ENCODE measurements at places on chromosomes 4 and X.
A peak's percentile ranks its signal among the peaks of the same experiment; 100 is the strongest.

DNA sequence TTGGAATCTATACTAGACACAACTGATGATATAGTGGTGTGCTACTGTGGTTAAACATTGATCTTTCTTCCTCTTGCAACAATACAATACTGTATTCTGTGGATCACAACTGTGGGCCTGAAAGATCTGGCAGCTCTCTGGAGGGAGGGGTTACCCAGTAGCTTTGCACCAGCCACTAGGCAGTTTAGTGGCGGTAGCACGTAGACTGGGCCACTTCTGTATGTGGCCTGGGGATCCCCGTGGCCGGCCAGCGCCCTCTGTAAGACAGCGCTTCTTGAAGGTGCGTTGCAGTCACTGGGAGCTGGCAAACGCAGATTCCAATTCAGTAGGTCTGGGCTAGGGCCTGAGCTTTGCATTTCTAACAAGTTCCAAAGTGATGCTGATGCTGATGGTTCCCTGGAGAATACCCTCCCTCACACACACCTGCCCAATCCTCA is 168.6 kb downstream of the MGST2 start:
- no peak for DNase-seq

GRCh38 chrX:72262077-72262476 is 15.0 kb downstream of the RPS4X start:
- DNase-seq, result no peak

- no peak for DNase-seq
Measured at GRCh38 chr4:158176776-158177175, 4.0 kb upstream of the GASK1B start.

DNA sequence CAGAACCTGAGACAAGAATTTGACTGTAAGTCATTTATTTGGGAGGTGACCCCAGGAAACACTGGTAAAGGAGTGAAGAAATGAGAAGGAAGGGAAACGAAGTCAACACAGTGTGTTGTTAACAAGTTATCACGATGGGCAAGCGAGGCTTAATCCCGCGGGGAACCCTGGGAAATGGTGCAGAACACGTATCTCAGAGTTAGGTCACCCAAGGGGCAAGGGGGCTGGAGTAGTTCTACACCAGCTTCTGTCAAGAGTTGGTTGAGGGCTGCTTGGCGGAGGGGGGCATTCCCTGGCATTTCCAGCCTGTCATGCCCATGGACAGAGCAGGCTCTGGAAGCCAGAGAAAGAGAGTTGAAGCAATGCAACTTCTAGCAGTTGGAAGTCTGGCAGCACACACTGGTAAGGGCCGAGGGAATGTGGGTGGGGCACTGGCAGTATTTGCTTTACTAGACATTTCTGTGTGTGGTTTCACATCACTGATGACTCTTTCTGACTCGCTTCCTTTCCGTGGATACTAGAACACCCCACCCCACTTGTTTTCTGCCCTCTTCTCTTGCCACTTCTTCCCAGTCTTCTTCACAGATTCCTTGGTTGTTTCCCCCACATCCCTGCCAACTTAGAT is 52.2 kb upstream of the ADGRG2 start:
- no peak for DNase-seq

DNA sequence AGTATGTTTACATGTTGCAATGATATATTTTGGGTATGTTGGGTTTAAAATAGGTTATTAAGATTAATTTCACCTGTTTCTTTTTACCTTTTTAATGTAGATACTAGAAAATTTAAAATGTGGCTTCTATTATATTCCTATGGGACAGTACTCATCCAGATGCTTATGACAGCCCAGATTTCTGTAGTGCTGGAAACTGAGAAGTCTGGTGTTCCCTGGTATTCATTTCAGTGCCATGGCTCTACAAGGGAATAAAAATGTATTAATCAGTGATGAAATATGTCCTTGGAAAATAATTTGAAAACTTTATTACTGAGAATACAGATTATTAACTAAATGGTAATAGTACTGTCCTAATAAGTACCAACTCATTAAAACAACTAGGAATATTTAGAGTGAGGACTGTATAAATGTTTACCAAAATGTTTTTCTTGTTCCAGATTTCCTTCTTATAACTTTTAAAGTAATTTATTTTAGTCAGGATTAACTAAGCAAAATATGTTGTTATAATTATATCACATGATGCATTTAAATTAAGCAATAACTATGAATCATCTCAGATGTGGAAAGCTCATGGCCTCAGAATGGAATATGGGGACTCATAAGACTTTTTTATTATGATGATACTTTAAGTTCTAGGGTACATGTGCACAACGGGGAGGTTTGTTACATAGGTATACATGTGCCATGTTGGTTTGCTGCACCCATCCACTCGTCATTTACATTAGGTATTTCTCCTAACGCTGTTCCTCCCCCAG is 25.3 kb downstream of the ARHGAP24 start:
- no peak for DNase-seq

- DNase-seq, result no peak
Measured at GRCh38 chrX:79117078-79117477, 27.4 kb upstream of the GPR174 start.

DNA sequence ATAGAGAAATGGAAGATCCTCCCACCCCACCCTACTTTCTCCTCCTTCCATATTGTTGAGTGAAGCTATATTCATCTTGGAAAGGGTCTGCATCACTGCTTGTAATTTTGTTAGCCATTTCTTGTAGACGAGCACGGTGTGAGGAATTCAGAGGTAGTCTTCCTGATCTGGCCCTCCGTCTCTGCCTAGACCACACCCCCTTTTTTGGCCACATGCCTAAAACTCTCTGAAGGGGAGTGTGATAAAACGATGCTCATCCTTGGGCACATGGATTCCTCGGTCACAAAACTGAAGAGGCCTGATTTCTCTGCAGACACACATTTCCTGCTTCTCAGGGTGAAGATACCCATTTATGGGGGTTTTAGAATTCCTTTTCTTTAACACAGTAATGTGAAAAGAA is 182.8 kb downstream of the LARP7 start:
- no peak for DNase-seq

- peak; percentile 86 for DNase-seq
Measured at GRCh38 chr4:182806259-182807252, 110.6 kb downstream of the DCTD start.

DNA sequence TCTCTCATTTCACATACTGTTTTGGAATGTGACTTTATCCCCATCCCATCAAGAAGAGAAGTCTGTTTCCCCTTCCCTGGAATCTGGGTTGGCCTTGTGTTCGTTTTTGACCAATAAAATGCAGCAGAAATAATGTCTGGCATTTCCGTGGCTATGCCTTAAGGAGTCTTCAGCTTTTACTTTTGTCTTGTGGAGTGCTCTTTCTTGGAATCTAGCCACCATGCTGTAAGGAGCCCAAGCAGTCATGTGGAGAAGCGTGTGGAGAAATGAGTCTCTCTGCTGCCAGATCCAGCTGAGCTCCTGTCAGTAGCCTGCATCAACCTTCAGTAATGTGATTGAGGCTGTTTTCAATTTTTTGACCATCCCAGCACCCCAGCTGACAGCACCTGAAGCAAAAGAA is 84.4 kb upstream of the ARMCX2 start:
- no peak for DNase-seq

DNA sequence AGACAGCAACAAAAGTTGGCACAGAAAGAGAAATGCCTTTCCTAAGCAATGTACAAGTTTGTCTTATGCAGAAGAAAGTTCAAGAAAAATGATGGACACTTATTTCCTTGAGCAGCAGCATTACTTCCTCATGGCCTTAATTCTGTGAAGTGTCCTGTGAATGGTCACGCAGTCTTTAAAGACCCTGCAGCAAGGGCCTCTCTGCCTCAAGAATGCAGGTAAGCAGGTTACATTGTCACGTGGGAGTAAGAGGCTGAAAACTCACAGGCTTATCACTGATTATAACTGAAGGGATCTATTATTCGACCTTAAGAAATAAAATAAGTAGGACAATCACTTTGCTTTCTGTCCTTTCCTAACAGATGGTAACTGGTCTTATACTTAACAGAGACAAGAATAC is 109.1 kb downstream of the ATP8A1 start:
- DNase-seq, result no peak

DNA sequence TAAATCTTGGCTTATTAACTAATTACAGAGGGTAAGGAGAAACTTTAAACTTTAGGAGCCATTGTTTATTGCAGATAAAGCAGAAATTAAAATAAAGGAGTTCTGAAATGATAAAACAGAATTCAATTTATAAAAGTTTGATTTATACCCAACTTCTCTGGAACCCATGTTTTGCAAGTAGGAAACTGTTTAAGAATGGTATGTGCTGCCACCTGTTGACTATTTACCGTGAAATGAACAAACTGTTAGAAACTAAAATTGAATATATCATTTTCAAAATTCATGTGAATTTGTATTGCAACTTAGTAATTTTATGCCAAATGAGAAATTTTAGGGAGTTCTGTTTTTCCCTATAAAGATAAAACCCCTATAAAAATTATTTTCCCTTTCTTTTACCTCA is 11.0 kb upstream of the TBC1D8B start:
- no peak for DNase-seq

DNA sequence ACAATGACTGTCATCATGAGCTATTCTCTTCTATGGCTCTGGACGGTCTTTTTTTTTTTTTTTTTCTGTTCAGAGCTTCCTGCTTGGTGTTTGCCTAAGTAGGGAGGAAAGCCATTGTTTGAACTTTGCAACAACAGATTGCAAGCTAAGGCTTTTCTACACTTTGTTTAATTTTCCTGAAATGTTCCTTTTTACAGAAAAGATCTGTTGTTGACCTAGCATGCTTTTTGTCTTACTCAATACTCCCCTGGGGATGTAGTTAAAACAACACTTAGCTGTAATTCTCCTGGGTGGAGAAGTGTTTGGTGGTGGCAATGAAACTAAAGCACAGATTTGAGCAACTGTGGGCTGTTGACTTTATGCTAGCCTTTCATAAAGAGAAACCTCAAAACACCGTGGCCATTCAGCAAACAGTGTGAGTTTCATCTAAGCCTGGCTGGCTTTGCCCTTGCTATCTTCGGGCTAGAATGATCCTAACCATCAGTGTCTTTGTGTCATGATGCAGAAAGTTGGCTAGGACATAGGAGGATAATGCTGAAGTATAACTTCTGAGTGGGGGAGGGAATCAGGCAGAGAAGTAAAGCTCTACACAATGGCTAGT is 110.5 kb downstream of the ANXA3 start:
- DNase-seq, result no peak

DNA sequence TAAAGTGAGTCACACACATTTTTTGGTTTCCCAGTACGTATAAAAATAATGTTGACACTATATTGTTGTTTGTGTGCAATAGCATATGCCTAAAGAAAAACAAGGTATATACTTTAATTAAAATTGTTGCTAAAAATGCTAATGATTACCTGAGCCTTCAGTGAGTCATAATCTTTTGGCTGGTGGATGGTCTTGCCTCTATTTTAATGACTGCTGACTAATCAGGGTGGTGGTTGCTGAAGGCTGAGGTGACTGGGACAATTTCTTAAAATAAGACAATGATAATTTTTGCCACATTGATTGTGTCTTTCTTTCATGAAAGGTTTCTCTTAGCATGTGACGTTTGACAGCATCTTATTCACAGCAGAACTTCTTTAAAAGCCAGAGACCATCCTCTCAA is 21.0 kb upstream of the ANXA10 start:
- no peak for DNase-seq

DNA sequence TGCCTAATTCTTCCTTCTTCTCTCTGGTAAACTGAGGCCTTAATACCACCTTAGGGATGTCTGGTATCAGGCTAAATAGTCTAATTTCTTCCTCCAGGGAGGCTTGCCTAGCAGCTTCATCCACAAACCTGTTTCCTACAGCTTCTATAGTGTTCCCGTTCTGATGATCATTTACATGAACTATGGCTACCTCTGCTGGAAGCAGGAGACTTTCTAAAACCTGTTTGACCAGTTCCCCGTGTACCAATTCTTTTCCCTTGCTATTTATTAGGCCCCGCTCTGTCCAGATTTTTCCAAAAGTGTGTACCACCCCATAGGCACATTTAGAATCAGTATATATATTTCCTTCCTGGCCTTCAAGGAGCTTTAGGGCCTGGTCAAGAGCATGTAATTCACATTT is 5.8 kb upstream of the USP38 start:
- DNase-seq, result no peak

GRCh38 chr4:151807220-151807619 is 46.4 kb upstream of the GATB start:
- no peak for DNase-seq

- no peak for DNase-seq
Measured at GRCh38 chrX:80663331-80663730, 146.3 kb downstream of the BRWD3 start.

All from activated CD8-positive, alpha-beta memory T cell treated with anti-CD3 and anti-CD28 coated beads for 24 hours (primary cell).